ENCODE measurements at places on chromosomes 11 and 22.
A peak's percentile ranks its signal among the peaks of the same experiment; 100 is the strongest.

GRCh38 chr11:118928870-118929500 lies 3.3 kb upstream of the BCL9L start:
- DNase-seq = peak; percentile 62

GRCh38 chr11:36211761-36212430 lies 77.3 kb downstream of the COMMD9 start:
- DNase-seq = no peak

DNA sequence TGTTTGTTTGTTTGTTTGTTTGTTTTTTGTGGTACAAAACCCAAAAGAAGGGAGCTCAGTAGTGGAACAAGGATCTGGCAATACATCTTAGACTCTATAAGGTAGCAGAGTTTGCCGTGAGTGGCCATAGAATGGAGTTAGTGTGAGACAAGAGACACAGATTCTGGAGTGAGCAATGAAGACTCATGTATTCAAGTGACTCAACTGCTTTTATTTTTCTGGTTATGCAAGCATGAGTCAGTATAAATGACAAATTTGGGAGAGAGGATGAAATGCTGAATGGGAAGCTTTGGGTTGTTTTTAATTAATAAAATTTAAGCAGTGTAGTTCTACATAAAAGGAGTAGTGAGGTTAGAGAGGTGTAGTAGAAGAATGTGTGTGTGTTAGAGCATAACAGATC lies 143.6 kb upstream of the ANO5 start:
- no peak for DNase-seq

- DNase-seq = peak; percentile 90
Observed at GRCh38 chr11:61797263-61797944, 4.7 kb downstream of the FEN1 start.

- no peak for DNase-seq
Observed at GRCh38 chr11:130774703-130775102, 141.6 kb downstream of the SNX19 start.

GRCh38 chr11:34531663-34532062 lies 18.1 kb upstream of the ELF5 start:
- no peak for DNase-seq

DNA sequence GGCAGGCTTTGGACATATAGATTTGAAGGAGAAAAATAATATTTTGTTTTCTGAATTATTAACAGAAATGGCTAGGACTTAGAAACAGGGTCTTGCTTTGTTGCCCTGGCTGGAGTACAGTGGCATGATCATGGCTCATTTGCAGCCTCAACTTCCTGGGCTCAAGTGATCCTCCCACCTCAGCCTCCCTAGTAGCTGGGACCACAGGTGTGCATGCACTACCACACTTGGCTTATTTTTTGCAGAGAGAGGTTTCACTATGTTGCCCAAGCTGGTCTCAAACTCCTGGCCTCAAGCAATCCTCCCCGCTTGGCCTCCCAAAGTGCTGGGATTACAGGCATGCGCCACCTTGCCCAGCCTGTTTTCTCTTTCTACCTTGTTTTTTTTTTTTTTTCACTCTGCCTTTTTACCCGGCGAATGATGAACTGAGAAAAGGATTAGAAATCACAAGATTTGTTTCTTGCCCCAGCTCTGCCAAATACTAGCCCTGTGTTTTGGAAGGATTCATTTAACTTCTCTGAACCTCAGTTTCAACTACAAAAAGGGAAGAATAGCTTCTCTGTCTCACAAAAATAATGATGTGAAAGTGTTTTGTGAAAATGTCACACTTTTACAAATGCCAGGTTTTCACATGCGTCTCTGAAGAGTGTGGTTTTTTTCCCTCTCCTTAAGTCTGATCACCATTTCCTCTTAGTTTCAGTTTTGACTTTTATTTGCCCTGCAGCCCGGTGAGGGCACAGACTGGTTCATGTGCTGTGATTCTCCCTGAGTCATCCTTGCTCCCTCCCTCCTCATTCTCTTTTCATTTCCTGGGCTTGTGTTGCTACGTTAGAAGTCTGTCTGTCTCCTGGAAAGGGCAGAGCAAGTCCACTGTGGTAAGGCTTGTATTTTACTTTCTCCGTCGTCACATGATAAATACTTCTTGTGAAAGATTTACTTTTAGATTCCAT lies 67.7 kb downstream of the BCL2L13 start:
- DNase-seq = peak; percentile 14

Measured in left lung (tissue), 14 donors.